ENCODE measurements at places on chromosomes 6 and 20.

- DNase-seq, result no peak
Measured at GRCh38 chr6:45002390-45003105, 325.6 kb upstream of the RUNX2 start.

DNA sequence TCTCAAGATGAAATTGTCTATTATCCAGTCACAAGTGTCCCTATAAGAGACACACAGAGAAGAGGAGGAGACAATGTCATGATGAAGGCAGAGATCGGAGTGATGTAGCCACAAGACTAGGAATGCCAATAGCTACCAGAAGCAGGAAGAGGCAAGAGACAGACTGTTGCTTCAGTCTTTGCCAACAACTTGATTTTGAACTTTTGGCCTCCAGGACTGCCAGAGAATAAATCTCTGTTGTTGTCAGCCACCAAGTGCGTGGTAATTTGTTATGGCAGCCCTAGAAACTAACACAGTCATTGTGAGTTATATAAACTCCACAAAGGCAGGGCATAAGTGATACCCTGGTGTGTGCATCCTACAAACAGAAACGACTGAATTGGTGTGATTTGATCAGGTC, 517.0 kb downstream of the BTBD3 start:
- no peak for DNase-seq

- DNase-seq, result no peak
Measured at GRCh38 chr6:129498541-129498940, 211.4 kb downstream of the ARHGAP18 start.

DNA sequence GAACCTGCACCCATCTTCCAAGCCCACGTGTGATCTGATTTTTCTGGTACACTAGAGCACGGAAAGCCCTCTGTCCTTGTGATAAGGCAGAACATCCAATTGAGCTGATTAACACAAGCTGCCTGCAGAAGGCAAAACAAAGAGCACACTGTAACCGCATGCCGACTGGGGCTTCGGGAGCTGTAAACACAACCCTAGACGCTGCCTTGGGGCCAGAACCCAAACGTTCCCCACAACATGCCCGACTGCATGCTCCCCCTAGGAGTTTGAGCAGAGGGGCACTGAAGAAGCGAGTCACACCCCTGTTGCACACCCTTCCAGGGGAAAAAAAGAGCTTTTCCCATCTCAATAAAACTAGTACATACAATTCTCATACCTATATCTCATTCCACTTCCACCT, 470.7 kb downstream of the HTR1B start:
- no peak for DNase-seq

DNA sequence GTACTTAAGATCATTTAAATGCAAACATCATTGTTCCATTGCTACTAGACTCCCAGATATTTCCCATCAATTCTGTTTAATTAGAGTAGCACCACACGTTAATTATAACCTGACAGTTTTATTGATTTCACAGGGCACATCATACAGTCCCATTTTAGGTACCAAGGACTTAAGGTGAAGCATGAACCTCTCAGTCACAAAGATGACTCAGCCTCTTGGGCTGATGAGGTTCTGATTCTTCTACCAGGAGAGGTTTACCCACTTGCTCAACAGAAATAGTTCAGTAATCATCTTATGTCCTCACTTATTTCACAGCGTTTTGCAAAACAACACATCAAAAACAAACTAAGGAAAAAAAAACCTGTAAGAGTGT, 98.5 kb downstream of the HIVEP2 start:
- DNase-seq, result no peak

- no peak for DNase-seq
Measured at GRCh38 chr6:75438442-75439116, 55.0 kb downstream of the FILIP1 start.

DNA sequence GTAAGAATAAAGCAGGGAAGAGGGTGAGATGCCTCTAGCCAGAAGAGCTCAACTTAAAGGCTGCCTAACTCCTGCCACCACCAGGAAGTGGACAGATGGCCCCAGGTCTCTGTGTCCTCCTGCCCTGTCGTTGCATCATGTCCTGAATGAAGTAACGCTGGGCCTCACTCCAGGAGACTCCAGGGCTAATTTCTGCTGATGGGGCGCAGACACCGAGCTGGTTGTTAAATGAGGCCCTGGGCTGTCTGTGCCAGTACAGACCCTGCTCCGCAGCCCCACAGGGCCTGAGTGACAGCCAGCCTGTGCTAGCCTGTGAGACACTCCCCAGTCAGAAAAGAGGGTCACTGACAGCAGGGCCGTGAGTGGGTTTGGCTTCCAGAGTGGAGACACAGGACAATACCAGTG, 6.5 kb downstream of the IP6K3 start:
- DNase-seq, result no peak

- peak; percentile 2 for DNase-seq
Measured at GRCh38 chr6:166989427-166990032, 9.7 kb upstream of the CEP43 start.

DNA sequence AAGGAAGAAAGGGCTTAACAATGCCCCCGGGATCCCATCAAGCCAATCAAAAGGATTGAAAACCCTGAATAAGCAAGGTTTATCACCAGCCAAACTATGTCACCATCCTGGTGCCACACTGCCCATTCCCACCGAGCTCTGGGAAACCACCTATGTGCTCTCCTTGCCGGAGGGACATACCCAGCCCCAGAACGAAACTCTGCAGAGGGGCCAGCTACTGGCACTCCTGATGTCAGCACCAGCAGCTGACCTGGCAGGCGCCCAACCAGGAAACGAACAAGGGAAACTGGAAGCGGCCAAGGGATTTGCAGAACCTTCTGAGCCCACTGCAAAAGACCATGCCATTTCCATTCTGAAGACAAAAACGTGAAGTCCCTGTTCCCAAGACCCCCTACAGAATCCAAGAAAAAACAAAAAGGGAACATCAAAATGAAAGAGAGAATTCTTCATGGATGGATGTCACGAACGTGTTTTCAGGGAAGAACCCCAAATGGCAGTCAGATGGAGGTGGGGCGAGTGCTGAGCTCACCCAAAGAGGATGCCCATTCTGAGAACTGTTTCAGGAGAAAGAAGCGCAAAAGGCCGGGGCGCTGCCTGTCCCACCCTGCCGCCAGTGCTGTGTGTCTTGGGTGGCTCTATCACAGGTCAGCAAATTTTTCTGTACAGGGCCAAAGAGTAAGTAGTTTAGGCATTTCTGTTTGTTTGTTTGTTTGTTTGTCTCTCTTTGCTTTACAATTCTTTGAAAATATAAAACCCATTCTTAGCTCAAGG, 305.2 kb downstream of the ESR1 start:
- DNase-seq, result no peak

DNA sequence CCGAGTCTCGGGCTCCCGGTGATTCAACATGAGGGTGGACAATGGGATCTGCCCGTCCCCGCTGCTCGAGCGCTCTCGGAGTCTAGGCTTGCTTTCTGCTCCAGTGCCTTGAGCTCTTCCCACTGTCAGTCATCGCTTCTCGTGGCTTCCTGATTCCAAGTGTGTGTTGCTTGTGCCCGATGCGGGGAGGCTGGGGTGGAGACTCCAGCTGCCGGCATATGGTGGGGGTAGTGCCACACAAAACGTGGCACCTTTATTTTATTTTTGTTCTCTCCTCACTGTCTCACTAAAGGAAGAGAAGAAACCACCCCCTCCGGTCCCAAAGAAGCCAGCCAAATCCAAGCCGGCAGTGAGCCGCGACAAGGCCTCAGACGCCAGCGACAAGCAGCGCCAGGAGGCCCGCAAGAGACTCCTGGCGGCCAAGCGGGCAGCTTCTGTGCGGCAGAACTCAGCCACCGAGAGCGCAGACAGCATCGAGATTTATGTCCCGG, 14.8 kb upstream of the MYL9 start:
- DNase-seq, result no peak

DNA sequence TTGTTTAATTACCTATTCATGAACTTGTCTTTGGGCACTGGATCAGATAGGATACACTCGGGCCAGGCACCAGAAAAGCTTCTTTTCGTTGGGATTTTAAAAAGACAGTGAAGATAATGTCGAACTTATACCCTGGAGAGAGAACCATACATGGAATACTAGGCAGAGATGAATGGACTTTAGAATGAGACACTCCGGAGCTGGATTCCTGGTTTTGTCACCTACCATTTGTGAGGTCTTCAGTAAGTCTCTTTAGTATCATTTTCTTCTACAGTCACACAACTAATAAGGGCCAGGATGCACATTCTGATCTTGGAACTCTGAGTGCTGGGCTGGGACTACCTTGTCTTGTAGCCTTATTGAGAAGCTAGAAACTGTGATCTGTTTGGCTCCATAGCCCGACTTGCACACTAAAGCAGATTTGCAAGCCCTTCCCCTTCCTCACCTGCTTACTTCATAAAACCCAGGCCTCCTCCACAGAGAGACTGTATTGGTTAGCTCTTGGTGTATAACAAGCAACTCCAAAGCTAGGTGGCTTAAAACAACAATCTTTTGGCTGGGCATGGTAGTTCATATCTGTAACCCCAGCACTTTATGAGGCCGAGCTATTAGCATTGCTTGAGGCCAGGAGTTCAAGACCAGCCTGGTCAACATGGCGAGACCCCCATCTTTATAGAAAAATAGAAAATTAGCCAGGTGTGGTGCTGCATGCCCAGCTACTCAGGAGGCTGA, 7.4 kb upstream of the IFT52 start:
- DNase-seq, result no peak

GRCh38 chr6:52904562-52905279, 4.8 kb downstream of the GSTA3 start:
- peak; percentile 48 for DNase-seq

GRCh38 chr20:50594231-50594590, 84.0 kb downstream of the PTPN1 start:
- DNase-seq, result no peak

- no peak for DNase-seq
Measured at GRCh38 chr6:139349464-139350020, 24.9 kb downstream of the CITED2 start.

DNA sequence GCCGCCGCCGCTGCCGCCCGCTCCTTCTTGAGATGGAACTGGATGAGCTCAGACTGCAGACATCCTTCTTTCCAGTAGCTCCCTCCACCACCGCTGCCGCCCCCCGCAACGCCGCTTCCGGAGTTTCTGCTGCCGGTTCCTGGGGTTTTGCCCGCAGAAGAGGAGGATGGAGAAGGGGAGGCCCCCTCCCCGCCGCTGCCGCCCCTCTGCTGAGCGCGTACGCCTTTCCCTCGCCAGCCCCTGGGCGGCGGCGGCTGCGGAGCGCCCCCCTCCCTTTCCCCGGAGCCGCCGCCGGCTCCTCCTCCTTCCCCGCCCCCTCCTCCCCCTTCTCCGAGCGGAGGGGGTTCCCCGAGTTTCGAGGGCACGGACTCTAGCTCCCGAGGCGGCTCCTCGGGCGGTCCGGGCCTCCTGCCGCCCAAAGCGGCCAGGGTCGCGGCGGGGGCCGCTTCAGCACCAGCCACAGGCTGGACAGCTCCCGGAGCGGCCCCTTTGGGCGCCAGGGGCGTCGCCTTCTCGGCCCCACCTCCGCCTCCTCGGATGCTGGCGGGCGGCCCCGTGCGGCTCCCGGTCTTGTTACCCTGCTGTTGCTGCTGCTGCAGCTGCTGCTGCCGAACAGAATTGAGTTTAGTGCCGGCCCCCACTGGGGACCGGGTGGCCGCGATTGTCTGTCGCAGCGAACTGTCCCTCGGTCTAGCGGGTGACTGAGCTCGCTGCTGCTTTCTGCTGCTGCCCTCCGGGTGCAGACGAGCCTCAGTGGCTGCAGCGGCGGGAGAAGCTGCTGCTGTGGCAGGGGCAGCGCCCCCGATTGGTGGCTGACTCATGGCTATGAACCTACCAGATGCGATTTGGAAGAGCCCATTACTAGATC, 3.1 kb downstream of the MTCL3 start:
- DNase-seq, result peak; percentile 78

GRCh38 chr6:155629652-155630051, 174.0 kb upstream of the NOX3 start:
- DNase-seq, result no peak

- no peak for DNase-seq
Measured at GRCh38 chr6:110404607-110405006, 10.8 kb downstream of the DDO start.

DNA sequence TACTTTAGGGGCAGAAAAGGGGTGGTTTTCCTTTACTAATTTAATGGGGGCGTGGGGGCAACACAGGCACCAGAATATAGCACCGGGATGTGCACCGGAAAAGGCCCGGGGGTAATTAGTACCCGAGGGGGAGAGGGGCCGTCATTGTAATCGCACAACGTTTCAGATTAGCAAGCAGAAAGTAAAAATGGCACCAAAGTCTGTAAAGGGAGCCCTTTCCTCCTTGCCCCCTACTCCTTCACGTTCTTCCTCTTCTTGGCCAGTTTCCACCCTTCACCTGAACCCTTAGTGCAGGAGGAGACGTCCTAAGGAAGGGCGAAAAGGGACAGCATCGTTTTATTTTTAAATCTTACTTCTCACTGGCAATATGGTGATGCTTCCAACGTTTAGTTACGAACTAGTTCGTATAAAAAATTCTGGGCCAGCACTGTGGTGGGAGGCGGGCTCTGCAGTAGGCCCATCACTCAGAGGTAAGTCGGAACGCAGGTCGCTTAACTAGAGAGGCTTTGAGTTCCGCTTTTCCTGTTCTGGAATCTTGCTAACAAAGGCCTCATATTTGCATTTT, 742 bp upstream of the CEP85L start:
- no peak for DNase-seq
